ENCODE measurements at places on chromosomes 7 and 10. TPM values are rescaled to one million over a fixed set of nuclear protein-coding genes. Genes with fewer than 3 reads are reported as not detected.

GRCh38 chr10:28172223-28172610 lies 130.6 kb downstream of the MPP7 start:
- no peak overlapping the region for H3K27ac ChIP-seq
- H3K4me3 ChIP-seq, result no peak overlapping the region
- H3K4me1 ChIP-seq, result peaks cover 11% of the 10 kb centered on the region
- DNase-seq, result no peak
- H3K36me3 ChIP-seq, result no peaks in the 10 kb centered on the region

DNA sequence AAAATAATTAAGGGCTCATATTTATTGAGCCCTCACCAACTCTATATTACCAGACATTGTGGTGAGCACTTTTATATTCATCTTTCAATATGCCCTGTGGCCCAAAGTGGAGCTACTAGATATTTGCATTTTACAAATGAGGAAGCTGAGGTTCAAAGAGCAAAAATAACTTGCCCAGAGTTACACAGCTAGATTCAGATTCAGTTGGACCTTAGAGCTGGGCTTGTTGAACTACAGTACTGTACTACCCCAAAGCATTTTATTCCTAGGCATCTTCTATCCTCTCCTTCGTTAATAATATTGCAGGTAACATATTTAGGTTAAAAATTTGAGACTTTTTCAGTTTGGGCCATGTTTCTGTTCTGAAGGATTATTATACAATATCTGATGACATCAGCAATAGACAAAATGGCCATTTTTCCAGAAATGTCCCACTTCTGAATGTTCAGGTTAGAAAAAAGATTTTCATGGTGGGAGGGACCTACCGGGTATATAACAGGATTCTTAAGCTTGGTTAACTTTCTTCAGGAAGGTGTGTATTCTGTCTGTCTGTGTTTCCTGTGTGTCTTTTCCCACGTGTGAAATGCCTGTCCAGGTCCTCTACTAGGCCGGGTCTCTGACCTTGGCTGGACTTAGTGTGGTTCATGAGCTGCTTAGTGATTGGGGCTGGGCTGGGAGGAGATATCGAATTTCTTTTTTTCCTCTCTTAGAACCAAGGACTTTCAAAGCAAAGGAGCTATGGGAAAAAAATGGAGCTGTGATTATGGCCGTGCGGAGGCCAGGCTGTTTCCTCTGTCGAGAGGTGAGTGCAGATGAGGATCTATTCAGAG lies 13.6 kb downstream of the PRXL2A start:
- H3K36me3 ChIP-seq, result no peaks in the 10 kb centered on the region
- no peak for DNase-seq
- H3K4me3 ChIP-seq, result no peak overlapping the region
- no peaks in the 10 kb centered on the region for H3K27me3 ChIP-seq
- no peaks in the 10 kb centered on the region for H3K4me1 ChIP-seq
- no peak overlapping the region for H3K27ac ChIP-seq

DNA sequence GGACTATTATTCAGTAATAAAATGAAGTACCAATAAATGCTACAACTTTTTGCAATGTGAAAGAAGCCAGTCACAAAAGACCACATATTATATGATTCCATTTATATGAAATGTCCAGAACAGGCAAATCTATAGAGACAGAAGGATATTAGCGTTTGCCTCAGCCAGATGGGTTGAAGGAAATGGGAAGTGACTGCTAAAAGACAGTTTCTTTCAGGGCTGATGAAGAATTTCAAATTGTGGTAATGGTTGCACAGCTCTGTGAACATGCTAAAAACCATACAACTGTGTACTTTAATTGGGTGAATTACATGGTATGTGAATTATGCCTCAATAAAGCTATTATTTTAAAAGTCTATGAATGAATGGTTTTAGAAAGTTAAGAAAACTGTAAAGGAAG lies 23.9 kb upstream of the REEP3 start:
- H3K27ac ChIP-seq, result no peak overlapping the region
- H3K36me3 ChIP-seq, result peaks cover 15% of the 10 kb centered on the region
- H3K27me3 ChIP-seq, result no peaks in the 10 kb centered on the region
- H3K4me3 ChIP-seq, result no peak overlapping the region

- H3K4me1 ChIP-seq, result peaks cover 2% of the 10 kb centered on the region
- no peak overlapping the region for H3K4me3 ChIP-seq
- H3K36me3 ChIP-seq, result no peaks in the 10 kb centered on the region
- H3K27ac ChIP-seq, result no peak overlapping the region
Observed at GRCh38 chr10:60955316-60955715, 11.3 kb upstream of the RHOBTB1 start.

DNA sequence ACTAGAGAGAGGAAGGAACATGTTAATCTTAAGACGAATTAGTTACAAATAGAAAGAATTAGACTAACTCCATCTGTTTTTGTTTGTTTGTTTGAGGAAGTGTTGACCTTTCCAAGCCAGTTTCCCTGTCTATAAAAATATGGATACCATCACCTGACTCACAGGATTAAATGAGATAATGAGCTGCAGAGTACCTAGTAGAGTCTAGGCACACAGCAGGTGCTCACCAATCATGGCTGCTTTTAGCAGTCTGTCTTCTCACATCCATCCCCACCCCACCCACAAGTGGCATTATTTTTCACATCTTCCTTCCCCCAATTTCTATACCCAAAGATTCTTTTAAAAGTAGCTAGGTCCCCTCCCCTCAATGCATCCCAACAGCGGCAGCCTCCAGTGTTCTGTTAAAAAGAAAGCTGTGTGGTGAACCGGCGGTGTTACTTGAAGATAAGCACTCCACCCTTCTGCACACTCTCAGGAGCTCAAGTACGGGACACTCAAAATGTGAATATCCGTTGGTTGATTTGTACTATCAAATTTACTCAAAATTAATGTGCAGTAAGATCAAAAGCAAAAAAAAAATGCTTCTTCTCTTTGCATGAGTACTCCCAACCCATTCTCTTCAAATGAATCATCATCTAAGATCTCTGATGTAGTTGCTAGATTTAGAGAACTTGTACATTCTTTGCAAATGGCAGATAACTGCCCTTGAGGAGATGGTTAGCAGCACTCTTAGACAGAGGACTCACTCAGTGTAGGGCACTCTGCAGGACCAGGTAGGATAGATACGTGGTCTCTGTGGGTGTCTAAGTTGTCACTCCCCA lies 145.4 kb upstream of the ASAH2 start:
- H3K36me3 ChIP-seq, result peaks cover 16% of the 10 kb centered on the region
- peak overlapping the region; percentile 75 for H3K4me3 ChIP-seq
- peak overlapping the region; percentile 96 for H3K27ac ChIP-seq
- peaks cover 62% of the 10 kb centered on the region for H3K4me1 ChIP-seq
- DNase-seq, result peak; percentile 74

MUC3A gene
- not detected for total RNA-seq

BTBD16 gene
- total RNA-seq, result not detected

PAXIP1 gene
- total RNA-seq, result 33.8 TPM

RALA gene
- 32.9 TPM for total RNA-seq

All from activated CD8-positive, alpha-beta memory T cell treated with anti-CD3 and anti-CD28 coated beads, Interleukin-2, amount 10 ng/mL, durations not matched to agents 7 days and 5 days (primary cell).